Activated B cell treated with CpG ODN at 0.5 μM for 24 hours (primary cell): ENCODE measurements at places on chromosomes 13 and 19. TPM values are rescaled to one million over a fixed set of nuclear protein-coding genes. Genes with fewer than 3 reads are reported as not detected.

DNA sequence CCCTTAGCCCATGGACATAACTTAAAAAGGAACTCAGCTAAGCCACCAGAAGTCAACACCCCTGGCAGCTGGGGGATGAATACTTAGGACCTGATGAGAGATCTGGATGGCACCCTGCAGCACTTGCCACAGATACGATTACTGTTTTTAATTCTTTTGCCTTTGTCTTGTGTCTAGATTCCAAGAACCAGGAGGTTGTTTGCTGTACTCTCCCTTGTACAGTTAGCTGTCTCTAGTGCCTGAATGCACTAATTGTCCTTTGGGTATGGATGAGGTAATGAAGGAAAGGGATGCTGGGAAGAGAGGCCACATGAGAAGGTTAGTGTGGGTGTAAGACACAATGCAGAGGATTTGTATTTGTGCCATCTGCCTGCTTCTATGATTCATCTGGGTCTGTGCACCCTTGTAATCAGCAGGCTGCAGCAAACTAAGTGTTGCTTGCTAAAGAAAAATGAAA, 385.8 kb downstream of the KCNRG start:
- H3K27ac ChIP-seq, result no peak overlapping the region
- no peak for DNase-seq
- H3K4me1 ChIP-seq, result no peaks in the 10 kb centered on the region
- no peaks in the 10 kb centered on the region for H3K27me3 ChIP-seq
- no peaks in the 10 kb centered on the region for H3K36me3 ChIP-seq

GRCh38 chr19:2150794-2151338, 500 bp downstream of the AP3D1 start:
- DNase-seq, result no peak
- H3K27me3 ChIP-seq, result no peaks in the 10 kb centered on the region
- H3K4me3 ChIP-seq, result peak overlapping the region; percentile 83

DNA sequence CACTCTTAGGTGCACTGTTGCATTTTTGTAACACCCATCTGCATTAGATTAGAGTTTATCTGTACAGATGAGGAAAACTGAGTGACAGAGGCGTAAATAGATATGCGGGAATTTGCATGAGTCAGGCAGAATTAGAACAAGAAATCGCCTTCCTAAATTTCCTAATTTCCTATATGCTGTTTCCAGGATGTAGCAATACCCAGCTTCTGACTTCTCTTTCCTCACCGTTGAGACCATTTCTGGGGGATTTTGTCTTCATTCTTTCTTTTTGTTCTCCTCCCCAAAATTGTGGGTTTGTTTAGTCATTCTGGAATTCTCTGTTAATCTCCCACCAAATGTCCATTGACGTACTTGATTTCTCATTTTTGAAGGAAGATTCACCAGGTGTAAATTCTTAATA, 10.6 kb upstream of the ZNF792 start:
- no peaks in the 10 kb centered on the region for H3K36me3 ChIP-seq
- no peak overlapping the region for H3K27ac ChIP-seq
- no peak for DNase-seq
- no peak overlapping the region for H3K4me3 ChIP-seq

The OR10H4 gene
- total RNA-seq, result not detected in 2 replicates

The TYROBP gene
- 0.83 TPM in 1 of 2 replicates, not detected in the other for total RNA-seq
